ENCODE measurements at places on chromosomes 11 and 22. TPM values are rescaled to one million over a fixed set of nuclear protein-coding genes. Genes with fewer than 3 reads are reported as not detected.

DNA sequence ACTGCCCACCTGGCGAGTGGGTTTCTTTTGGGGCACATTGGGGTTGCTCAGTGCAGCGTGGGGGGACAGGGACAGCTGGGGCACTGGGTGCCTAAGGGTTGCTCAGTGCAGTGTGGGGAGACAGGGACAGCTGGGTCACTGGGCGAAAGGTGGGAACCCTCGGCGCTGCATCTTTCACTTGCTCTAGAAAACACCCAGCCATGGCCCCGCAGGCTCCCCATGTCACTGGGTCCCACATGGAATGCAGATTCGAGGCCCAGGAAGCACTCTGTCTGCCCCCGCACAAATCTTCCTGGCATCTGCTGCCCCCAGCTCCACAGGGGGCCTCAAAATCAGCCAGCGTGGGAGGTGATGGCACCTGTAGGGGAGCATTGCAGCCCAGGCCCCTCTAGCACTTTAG is 229.3 kb downstream of the BRD1 start:
- no peak for DNase-seq

GRCh38 chr22:24156913-24157821 is 24.1 kb upstream of the SUSD2 start:
- no peak for DNase-seq

DNA sequence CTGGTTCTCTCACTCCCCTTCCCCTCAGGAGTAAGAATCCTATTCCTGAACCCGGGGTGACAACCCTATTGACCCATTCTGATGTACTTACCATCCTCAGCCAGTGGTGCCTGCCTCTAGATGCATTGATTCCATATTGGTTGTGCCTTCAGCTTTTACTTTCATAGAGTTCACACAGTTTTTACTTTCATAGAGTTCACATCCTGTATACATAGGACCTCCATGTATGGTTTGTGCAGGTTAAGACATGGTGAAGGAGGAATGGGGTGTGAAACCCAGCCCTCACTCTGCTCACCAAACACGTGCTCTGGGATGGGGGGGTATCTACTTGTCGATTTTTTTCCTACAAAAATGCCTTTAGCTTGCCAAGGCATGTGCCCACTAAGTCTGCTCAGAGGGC is 105.6 kb upstream of the TBCEL start:
- no peak for DNase-seq

DNA sequence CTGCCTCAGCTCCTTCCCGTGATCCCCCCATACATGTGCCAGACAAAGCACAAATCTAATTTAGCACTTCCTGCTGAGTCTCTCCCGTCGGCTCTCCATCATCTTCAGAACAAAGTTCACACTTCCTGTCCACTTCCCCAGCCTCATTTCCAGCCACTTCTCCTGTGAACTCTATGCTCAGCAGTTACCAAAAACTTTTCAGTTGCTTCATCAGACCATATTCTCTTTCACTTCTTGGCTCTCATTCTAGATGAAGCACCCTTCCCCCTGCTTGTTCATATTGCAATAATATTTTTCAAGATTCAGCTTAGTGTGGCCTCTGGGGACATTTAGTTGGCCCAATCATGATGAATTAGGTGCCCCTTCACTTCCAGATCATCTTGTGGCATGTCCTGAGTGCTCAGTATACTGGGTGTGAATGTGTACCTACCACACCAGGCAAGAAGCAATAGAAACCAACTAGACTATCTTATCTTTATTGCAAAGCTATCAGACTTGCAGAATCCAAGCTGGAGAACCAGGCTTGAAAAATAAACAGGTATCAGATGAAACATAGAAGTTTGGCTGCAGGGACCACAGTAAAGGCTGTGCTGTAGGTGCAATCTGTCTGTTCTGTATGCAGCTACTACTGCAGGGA is 115.8 kb downstream of the NXPE2 start:
- no peak for DNase-seq

HTR3A gene
- total RNA-seq: 0.29 TPM

Data from epithelial cell of proximal tubule (primary cell).